B cell (primary cell): ENCODE measurements at places on chromosomes 1 and 21. TPM values are rescaled to one million over a fixed set of nuclear protein-coding genes. Genes with fewer than 3 reads are reported as not detected.

LCE1D gene
- total RNA-seq: not detected in 2 replicates

DNA sequence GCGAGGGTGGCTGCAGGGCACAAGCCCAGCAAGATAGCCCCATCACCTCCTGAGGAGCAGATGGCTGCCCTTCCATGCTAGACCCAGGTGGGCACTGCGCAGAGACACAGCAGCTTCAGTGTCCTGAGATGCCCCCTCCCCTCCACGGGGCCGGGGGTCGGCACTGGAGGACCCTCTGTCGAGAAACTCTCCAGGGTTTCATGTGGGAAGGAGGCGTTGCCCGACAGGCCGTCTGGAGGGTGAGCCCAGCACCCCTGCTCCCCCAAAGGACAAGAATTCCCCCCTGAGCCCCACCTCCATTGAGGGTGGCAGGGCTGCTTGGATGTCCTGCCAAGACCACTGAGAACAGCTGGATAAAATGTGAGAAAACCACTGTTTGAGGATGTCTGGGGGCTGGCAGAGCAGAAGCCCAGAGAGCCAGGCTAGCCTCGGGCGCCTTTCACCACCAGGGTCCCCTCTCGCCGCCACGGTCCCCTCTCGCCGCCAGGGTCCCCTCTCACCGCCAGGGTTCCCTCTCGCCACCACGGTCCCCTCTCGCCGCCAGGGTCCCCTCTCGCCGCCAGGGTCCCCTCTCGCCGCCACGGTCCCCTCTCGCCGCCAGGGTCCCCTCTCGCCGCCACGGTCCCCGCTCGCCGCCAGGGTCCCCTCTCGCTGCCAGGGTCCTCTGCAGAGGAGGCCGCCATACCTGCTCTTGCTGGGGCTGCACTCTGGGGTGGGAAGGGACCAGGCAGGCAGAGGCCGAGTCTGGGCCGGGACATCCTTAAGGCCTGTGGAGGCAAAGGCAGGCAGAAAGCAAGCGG, 44.2 kb downstream of the SLC19A1 start:
- DNase-seq: no peak
- H3K27ac ChIP-seq: no peak overlapping the region
- no peaks in the 10 kb centered on the region for H3K27me3 ChIP-seq

GRCh38 chr1:101136739-101137138, 100.1 kb upstream of the S1PR1 start:
- no peaks in the 10 kb centered on the region for H3K27me3 ChIP-seq
- no peak overlapping the region for H3K4me3 ChIP-seq
- peak overlapping the region; percentile 32 for H3K27ac ChIP-seq
- H3K4me1 ChIP-seq: peaks cover 40% of the 10 kb centered on the region
- H3K36me3 ChIP-seq: no peaks in the 10 kb centered on the region
- DNase-seq: peak; percentile 54

GRCh38 chr1:50424884-50425375, 1.7 kb upstream of the DMRTA2 start:
- no peak overlapping the region for H3K4me3 ChIP-seq
- H3K36me3 ChIP-seq: no peaks in the 10 kb centered on the region
- peaks cover 5% of the 10 kb centered on the region for H3K27me3 ChIP-seq
- no peak overlapping the region for H3K27ac ChIP-seq
- peak; percentile 29 for DNase-seq
- peaks cover 43% of the 10 kb centered on the region for H3K4me1 ChIP-seq

DNA sequence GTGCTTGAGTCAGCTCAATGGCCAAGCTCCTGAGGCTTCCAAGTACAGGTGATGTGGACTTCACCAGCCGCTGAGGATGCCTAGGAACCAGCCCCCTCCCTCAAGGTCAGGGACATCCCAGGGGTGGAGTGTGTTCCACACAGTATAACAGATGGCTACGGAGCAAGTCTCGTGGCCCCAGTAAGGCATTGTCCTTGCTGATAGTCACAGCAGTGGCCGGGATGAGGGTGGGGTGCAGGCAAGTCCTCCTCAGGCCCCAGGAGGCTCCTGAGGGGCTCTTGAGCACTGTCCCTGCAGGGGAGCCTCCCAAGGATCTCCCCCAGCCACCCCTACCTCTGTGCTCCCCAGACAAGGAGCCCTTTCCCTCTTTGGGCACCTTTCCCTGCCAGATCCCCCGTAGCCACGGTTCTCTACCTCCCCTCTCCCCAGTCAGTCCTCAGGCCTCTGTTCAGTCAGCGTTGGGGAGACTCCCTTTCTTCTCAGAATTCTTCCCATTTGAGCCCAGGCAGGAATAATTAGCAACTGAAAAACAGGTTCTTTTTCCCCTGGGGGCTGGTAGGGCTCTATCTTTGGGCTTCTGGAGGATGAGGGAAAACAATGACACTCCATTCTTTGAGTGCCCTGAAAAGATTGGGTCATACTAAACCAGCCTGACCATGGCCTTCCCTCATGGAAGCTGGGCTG, 7.1 kb upstream of the THEM5 start:
- no peak for DNase-seq
- H3K4me3 ChIP-seq: no peak overlapping the region
- H3K36me3 ChIP-seq: no peaks in the 10 kb centered on the region
- H3K4me1 ChIP-seq: peaks cover 8% of the 10 kb centered on the region
- H3K27ac ChIP-seq: no peak overlapping the region
- no peaks in the 10 kb centered on the region for H3K27me3 ChIP-seq
